ENCODE measurements at places on chromosomes 2 and 18.

GRCh38 chr18:77405096-77405495, 155.4 kb downstream of the GALR1 start:
- DNase-seq = no peak

GRCh38 chr18:13260197-13260934, 41.8 kb downstream of the LDLRAD4 start:
- no peak for DNase-seq

- DNase-seq = no peak
These were observed 193.2 kb upstream of the TWIST2 start for GRCh38 chr2:238654479-238655197.

GRCh38 chr2:98637401-98638147, 29.2 kb downstream of the UNC50 start:
- DNase-seq = no peak

DNA sequence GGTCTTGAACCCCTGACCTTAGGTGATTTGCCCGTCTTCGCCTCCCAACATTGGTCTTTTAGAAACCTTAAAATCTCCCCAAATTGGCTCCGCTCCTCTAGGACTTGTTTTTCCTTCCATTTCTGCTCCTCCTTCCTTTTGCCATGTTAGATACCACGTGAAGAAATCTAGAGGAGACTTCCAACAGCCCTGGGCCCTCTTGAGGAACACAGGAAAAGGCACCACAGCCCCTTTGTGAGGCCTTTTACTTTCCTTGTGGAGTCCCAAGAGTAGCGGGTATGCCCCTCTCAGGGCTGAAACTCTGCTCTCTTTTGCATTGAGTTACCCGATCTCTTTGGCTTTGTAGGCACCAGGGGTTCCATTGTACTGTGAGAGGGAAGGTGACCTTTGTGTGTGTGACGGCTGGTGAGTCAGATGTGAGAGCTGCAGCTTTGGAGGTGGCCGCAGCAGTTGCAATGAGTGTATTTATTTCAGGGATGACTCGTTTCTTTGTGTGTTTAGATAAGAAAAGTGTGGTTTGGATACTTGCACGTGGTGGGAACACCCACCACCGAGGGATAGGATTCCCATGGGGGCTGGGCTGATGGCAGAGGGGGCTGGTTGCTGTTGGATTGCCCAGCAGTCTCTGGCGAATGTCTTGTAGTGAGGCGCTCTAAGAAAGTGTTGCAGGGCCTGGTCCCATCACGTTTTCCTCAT, 218.4 kb upstream of the HS6ST1 start:
- peak; percentile 80 for DNase-seq

GRCh38 chr2:63408530-63408929, 179.7 kb downstream of the WDPCP start:
- DNase-seq = peak; percentile 12

- DNase-seq = no peak
These were observed 320.7 kb upstream of the HNRNPA3 start for GRCh38 chr2:176891857-176892256.

- DNase-seq = no peak
These were observed 51.1 kb downstream of the CTIF start for GRCh38 chr18:48589797-48590519.

- no peak for DNase-seq
These were observed 65.3 kb downstream of the SUCLG1 start for GRCh38 chr2:84393829-84394228.

- peak; percentile 45 for DNase-seq
These were observed 9.5 kb downstream of the ZEB2 start for GRCh38 chr2:144510294-144510991.

DNA sequence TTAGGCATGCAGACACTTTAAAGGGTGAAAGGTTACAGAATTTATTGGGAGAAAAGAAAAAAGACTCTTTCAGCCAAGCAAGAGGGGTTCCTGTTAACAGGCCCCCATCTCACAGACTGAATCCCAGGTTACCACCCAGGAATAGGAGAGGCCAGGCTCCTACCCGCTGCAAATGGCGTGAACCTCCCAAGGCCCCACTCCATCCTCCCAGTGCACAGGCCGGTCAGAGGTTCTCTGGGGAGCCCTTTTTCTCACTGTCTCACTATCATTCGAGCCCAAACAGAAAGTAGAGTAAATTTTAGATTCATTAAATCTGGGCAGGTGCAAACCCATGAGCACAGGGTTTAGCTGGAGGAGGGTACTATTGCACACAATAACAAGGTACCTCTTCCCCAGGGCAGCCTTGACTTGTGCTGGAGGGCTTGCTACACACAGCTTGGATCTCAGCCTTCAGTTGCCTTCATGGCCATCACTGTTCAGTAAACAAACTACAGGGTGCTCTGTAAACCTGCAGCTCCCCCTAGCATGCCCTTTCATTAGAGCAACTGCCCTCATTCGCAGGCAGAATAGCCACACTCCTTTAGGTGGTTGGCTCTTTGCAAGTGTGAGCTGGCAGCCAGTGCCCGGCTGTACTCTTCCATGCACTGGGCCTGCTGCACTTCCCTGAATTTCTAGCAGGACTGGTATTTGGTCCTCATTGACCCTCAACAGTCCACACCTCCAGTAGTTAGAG, 7.3 kb upstream of the PLEK start:
- DNase-seq = peak; percentile 52

GRCh38 chr2:175004980-175005732, at the start of gene CHN1:
Gene CHN1, minus strand, starts transcription at chr2:175005381. Its CDS starts 469 bp downstream, at chr2:175004912.
- peak; percentile 66 for DNase-seq

Measured in HepG2 (cell line).